ENCODE measurements at places on chromosomes 1 and 21.
A peak's percentile ranks its signal among the peaks of the same experiment; 100 is the strongest.

DNA sequence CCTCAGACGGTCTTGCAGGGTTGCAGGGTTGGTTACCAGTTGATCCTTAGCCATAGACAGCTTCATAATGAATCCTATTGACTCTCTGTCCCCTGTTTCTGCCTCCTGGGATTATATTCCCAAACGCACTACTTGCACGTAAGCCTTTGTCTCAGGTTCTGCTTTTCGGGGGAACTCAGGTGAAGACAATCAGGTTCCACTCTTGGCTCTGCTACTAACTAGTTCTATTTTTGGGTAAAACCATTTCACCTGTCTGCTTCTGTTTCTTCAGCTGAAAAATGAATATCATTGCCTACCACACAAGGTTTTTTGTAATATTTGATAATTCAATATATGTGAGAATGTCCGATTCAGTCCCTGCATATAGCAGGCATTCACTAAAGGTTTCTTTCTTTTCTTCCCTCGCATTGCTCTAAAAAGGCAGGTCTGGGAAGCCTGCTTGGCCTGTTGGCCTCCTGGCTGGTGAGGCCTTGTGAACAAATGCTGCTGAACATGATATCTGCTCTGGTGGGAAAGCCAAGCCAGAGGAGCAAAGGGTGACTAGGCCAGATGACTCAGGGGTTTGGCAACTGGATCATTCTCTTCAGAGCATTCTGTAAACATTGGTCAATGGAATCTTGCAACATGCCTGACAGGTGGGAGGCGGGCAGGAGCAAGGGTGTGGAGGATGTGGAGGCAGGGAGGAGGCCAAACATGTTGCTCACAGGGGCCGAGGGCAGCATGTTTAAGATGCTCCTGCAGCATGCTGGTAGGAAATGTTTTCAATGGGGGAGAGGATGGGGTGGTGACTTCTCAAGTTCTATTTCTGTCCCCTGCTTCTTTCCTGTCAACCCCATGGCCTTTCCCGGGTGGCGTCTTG, 23.8 kb downstream of the IER5 start:
- no peak overlapping the region for H3K4me3 ChIP-seq
- H3K4me1 ChIP-seq: peaks cover 33% of the 10 kb centered on the region
- no peaks in the 10 kb centered on the region for H3K36me3 ChIP-seq
- H3K27ac ChIP-seq: no peak overlapping the region
- peaks cover 35% of the 10 kb centered on the region for H3K27me3 ChIP-seq

DNA sequence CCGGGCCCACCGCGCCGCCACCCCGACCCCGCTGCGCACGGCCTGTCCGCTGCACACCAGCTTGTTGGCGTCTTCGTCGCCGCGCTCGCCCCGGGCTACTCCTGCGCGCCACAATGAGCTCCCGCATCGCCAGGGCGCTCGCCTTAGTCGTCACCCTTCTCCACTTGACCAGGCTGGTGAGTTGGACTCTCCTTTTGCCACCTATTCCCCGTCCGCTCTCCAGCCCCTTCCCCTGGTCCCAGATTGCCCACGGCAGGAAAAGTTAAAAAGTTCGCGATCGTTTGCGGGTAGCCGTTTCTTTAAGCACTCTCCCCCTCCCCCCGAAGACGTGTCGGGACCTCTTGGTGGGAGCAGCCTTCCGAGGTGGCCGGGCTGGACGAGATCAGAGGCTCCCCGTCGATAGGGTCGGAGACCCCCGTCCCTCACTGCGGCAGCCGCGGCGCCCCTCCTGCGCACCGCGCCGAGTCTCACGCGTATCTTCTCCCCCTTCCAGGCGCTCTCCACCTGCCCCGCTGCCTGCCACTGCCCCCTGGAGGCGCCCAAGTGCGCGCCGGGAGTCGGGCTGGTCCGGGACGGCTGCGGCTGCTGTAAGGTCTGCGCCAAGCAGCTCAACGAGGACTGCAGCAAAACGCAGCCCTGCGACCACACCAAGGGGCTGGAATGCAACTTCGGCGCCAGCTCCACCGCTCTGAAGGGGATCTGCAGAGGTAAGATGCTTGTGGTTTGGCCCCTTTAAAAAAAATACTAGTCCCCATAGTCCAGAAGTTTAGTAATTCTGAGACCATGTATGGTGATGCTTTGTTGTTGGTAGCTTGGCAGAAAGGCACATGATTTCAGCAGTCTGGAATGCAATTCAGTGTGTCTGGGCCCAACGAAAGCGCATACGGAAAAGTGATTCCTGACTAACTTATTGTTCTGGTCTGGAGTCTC, 576 bp downstream of the CCN1 start:
- H3K4me1 ChIP-seq: peaks cover 47% of the 10 kb centered on the region
- peak; percentile 68 for DNase-seq
- peaks cover 21% of the 10 kb centered on the region for H3K36me3 ChIP-seq
- peak overlapping the region; percentile 81 for H3K4me3 ChIP-seq
- peaks cover 29% of the 10 kb centered on the region for H3K27me3 ChIP-seq

- H3K27ac ChIP-seq: no peak overlapping the region
- H3K4me3 ChIP-seq: peak overlapping the region; percentile 93
- H3K36me3 ChIP-seq: no peaks in the 10 kb centered on the region
- peaks cover 23% of the 10 kb centered on the region for H3K4me1 ChIP-seq
- DNase-seq: no peak
Observed at GRCh38 chr1:228084797-228085196, 2.3 kb downstream of the ARF1 start.

- no peaks in the 10 kb centered on the region for H3K36me3 ChIP-seq
- no peaks in the 10 kb centered on the region for H3K4me1 ChIP-seq
- no peak overlapping the region for H3K4me3 ChIP-seq
- no peak overlapping the region for H3K27ac ChIP-seq
- H3K27me3 ChIP-seq: no peaks in the 10 kb centered on the region
- DNase-seq: peak; percentile 80
Observed at GRCh38 chr1:35876988-35877387, 6.0 kb upstream of the AGO1 start.

Data from GM23338 (cell line).